Thyroid gland (tissue), 4 donors: ENCODE measurements at places on chromosomes 5 and 9. TPM values are rescaled to one million over a fixed set of nuclear protein-coding genes. Genes with fewer than 3 reads are reported as not detected.

DNA sequence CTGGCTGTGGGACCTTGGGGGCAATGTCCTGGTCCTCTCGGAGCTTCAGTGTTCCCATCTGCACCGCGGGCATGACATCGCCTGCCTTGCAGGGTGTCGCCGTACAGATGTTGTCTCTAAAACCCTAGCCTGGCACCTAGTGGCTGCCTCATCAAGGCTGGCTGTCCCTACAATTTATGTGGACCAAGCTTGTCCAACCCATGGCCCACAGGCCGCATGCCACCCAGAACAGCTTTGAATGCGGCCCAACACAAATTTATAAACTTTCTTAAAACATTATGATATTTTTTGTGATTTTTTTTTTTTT lies 18.3 kb upstream of the ASS1 start:
- DNase-seq, result no peak

GRCh38 chr9:107898761-107899160 lies 409.2 kb upstream of the KLF4 start:
- no peak for DNase-seq

DNA sequence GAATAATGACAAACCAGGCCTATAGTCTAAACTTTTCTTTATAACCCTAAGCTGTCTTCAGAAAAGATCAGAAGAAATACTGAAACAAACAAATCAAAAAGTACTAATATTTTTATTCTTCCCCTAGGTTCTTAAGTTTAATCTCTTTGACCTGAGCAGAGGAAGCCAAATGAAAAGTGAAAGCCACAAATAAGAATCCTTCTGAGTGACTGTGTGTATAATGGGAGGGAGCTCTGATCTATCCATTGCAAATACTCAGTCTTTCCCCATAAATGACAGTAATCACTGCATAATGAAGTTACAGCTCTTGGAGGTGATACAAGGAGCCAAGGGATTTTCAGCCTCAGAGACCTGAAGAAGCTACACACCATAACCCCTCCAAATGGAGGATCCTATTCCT lies 126.9 kb upstream of the ATP10B start:
- no peak for DNase-seq

DNA sequence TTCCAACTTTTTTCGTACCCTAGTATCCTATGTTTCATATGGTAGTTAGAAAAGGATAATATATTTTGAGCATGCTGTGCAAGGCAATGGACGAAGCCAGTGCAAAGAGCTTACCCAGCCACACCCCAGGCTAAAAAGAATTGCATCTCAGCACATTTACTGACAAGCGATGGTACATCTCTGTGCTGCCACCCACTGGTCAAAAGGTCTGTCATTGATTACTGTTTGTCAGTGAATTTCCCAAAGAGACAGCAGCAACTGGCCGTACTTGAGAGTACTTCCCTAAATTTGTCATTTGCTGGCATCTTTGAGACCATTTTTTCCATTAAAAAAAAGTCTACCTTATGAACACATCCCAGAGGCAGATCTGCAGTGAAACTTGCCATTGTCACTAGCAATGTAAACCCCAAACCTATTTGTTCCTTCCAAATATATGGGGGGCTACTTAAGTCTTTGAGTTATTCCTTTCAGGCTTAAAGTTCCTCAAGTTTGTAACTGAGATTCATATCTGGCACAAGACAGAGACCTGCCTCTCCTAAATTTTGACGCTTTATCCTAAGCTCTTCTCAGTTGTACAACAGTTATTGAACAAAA lies 184.3 kb downstream of the CTNND2 start:
- DNase-seq, result peak; percentile 67

DNA sequence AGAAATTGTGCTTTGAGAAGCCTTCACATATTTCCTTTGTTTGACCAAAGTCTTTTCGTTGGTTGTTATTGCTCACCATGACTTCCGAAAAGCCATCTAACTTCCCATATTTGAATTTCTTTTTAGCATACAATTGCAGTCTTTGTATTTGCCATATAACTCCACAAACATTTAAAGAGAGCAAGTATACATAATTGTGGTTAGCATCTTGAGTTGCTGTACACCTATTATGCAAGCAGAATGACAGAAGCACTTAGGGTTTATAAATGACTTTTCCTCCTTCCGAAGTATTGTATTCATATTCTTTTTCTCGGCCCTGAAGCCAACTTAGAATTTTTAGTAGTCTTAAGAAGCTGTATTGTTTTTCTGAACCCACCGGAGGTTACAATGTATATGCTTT lies 250.4 kb downstream of the RFK start:
- DNase-seq, result no peak

GRCh38 chr5:44885903-44886302 lies 77.2 kb downstream of the MRPS30 start:
- no peak for DNase-seq

DNA sequence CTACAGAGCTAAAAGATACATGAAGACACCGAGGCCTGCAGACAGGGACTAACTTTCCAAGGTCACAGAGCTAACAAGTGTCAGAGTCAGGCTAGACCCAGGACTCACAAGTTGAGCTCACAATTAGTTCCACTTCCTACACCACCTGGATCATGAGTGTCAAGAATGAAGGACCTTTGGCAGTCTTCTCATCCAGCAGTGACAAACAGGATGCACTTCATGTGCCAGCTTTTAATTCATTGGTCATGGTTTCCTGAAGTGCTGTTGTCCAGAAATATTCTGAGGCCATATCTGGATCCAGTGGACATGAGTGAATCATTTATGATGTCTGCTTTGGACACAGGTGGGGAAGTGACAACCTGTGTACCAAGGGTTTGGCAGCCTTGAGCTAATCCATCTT lies 77.4 kb downstream of the KCNIP1 start:
- no peak for DNase-seq

DNA sequence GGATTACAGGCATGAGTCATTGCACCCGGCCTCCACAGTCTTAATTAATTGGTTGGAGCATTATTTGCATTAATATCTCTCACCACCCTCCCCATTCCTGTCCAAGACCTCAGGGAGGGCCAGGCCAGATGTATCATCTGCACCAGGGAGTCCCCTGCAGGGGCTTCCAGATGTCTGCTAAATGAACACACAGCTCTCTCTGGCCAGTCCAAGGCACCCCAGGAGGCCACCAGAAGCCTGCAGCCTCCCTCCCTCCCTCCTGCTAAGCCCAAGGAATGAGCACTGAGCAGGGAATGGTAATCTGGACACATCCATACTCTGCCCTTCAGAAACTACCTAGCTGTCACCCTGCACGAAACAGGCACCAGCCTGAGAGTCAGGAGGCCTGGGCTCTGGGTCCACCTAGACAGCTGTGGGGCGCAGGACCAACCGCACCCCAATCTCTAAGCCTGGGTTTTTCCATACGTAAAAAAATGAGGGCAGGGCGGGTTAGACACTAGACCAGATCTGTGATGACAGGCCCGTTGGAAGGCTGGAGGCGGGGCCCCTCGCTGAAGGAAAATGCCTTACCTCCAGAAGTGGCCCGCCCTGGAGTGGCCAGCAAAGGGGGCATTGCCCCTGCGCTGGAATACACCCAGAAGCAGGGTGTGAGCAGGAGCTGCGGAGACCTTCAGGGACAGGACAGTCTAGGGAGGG lies 8.3 kb downstream of the CIZ1 start:
- no peak for DNase-seq

DNA sequence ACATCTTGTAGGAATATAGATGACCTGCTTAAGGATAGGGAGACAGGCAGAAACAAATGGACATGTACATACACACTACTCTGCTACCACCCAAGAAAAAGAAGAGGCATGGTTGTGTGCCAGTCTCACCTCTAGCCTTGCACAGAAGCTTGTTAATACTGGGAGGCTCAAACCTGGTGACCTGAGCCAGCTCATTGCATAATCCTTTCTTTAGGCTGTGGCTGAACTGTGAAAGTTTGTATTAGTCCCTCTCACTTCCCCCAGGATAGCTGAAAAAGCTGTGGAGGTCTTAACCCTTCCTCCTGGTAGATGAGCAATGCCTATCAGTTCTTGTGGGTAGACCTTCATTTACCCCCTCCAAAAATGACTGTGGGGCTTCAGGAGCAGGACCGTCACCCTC lies 28.7 kb downstream of the TPD52L3 start:
- DNase-seq, result no peak

- DNase-seq, result no peak
Measured at GRCh38 chr5:125874057-125874456, 549.2 kb upstream of the GRAMD2B start.

- DNase-seq, result no peak
Measured at GRCh38 chr9:134558124-134558905, 83.3 kb upstream of the COL5A1 start.

DNA sequence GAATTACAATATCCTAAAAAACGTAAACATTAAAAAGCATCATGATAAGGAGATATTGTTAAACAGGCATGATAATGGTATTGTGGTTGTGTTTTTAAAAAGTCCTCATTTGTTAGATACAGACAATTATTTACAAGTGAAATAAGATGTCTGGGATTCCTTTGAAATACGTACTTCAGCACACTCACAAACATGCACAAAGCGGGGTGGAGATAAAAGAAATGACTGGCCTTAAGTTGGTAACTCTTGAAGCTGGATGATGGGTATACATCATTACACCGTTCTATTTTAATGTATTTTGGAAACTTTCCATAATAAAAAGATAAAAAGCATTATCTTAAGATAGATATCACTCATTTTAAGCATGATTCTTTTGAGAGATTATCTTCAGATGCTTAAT lies 1.0 kb downstream of the FAM200C start:
- DNase-seq, result no peak

DNA sequence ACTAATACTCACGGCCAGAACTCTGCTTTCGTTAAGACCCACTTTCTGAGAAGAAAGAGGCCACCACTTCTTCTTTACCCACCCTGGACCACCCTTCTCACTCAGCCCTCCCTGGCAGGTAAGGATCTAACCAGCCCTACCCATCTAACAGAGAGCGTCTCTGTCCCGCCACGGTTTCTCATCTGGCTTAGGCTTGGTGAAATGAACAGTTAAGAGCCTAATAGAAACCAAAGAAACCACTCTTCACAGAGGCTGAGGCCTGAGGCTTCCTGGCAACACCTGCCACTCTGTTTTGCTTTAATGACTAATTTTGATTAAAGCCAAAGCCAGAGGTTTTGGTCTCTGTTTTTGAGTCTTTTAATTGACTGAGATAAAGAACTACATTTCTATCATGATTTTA lies 354.1 kb upstream of the SLC30A5 start:
- no peak for DNase-seq

DNA sequence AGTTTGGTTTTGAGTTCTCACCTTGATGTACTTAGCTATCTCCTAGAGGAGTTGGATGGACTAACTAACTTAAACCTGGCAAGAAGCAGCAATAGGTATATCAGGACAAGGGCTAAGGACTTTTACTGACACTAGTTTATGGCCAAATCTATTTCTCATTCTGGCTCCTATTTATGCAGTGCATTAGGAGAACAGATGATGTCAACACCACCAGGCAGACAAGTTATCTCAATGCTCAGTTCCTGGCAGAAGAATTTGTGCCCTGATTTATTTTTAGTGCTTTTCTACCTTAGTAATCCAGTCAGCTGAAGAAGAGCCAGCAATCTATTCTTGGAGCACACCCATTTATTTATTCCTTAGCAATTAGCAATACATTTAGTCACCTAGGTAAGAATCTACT lies 30.7 kb upstream of the MYOT start:
- no peak for DNase-seq

DNA sequence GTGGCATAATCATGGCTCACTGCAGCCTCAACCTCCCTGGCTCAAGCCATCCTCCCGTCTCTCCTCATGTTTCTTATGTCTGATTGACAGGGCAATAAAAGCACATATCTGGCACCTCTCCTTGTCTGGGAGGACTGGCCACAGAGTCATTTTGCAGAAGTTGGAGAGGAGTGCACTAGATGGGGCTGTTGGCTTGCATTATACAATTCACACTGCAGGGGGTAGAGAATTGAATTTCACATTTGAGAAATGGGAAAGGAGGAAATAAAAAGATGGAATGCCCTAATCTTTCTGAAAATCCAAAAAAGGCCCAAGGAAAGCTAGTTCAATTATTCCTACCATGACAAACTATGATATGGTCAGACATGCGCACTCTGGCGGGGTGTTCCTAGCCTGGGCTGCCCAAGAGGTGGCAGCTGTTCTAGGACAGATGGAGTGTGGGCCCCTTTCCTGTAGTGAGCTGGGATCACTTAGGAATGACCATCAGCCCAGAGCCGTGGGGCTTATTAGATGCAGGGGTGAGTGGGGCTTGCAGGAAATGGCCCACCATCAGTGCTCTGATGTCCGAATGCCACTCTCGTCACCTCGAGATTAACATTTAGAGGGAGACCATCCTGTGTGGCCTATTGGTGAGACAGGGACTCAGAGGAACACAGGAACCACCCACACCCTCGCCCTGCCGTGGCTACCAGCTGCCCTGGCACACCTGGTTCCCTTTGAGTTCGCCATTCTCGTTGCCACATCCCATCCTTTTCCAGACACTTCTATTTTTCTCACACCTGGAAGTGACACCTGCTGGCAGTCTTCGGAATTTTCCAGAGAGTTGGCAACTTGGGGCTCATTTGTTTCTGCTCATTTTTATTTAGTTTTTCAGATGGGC lies 21.8 kb upstream of the ANKRD18A start:
- DNase-seq, result peak; percentile 37

Gene GDF9
- 0.27 TPM for total RNA-seq

Gene ERMP1
- 71.0 TPM for total RNA-seq

Gene LCN10
- 7.2 TPM for total RNA-seq

Gene SVEP1
- 48.3 TPM for total RNA-seq

Gene NDOR1
- total RNA-seq, result 16.6 TPM

Gene IL31RA
- not detected for total RNA-seq

Gene HACD4
- 2.2 TPM for total RNA-seq

Gene SPATA31A7
- total RNA-seq, result not detected

Gene CD72
- total RNA-seq, result 1.8 TPM

Gene FOXI1
- not detected for total RNA-seq

Gene CCL27
- total RNA-seq, result 1.1 TPM

Gene TNC
- 7.5 TPM for total RNA-seq
